Stimulated activated CD4-positive, alpha-beta T cell treated with anti-CD3 and anti-CD28 coated beads, Interleukin-15, amount 100 ng/mL, for 1 hour (primary cell): ENCODE measurements at places on chromosomes 3 and 15.

DNA sequence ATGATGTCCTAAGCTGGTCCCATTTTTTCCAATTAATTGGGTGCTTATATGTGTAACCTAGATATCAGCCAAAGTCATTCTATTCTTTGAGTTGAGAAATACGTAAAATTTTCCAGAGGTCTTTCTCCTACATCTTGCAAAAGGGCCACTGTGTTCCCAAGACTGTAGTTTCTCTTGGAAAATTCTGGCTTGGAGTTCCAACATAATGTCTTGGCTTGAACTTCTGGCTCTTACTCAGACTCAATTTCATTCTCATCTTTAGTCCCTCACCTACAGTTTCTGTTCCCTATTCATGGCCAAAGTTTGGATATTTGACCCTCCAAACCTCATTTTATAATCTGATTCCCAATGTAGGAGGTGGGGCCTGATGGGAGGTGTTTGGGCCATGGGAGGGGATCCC is 201.4 kb upstream of the ARHGEF26 start:
- no peak for DNase-seq

GRCh38 chr3:23385327-23385726 is 182.2 kb downstream of the UBE2E2 start:
- DNase-seq, result no peak

- DNase-seq, result no peak
Measured at GRCh38 chr3:193789455-193789854, 196.4 kb downstream of the OPA1 start.

- no peak for DNase-seq
Measured at GRCh38 chr15:67093504-67093862, 28.1 kb downstream of the SMAD3 start.

- no peak for DNase-seq
Measured at GRCh38 chr3:13559764-13560525, 11.0 kb downstream of the FBLN2 start.

DNA sequence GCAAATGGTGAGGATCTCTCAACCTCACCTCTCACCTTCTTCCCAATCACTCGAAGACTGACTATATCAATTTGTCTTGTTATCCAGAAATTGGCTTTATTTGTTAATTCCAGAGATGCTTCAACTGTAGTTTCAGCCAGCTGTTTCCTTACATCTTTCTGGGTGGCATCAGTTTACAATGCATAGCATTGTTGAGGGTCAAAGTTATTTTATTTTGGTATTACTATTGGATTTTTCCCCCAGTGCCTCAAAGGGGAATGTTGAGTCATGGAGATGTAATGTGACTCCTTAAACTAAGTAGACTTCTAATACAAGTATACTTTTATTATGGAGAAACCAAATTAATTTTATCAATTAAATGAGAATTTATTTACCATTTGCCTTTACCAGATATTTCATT is 351.6 kb downstream of the TIGIT start:
- no peak for DNase-seq

DNA sequence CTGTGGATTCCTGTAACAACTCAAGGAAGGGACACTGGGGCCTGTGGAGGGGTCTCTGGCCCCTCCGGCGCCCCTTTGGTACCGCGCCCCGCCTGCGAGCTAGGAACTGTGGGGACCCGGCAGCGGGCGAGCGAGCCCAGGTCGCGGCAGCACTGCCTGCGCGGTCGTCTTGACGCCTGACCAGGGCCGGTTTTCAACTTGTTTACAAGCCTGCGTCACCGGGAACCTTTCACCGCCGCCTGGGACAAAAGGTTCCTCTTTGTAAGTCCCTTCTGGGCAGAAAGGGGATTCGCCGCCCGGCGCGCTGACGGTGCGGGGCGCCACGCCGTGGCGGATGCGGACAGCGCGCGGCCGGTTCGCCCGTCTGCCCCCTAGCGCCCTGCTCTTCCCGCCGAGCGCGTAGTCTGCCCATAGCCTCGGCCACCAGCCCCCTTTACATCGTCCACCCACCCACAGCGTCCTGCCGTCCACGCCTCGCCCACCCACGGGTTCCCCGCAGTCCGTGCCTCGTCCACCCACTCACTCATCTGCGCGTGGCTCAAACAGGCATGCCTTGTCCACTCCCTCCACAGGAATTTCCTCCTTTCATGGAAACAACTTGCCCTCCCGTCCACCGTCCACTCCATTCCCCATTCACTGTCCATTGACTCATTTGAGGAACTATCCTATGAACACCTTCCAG is 5.5 kb upstream of the CFAP100 start:
- DNase-seq, result no peak

DNA sequence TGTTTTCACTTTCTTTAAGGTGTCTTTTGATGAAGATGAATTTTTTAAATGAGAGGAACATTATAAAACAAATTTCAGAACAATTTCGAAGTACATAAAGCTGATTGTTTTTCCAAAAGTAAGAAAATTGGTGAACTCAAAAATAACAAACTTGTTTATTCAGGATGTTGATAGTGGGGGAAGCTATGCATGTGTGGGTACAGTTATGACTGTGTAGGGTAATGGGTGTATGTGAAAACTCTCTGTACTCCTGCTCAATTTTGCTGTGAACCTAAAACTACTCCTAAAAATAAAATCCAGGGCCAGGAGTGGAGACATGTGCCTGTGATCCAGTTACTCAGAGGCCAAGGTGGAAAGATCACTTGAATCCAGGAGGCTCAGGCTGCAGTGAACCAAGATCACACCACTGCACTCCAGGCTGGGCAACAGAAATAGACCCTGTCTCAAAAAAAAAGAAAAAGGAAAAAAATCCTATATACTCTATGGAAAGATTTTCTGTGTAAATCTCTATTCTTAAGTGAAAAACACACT is 37.2 kb downstream of the PIK3CB start:
- DNase-seq, result no peak

DNA sequence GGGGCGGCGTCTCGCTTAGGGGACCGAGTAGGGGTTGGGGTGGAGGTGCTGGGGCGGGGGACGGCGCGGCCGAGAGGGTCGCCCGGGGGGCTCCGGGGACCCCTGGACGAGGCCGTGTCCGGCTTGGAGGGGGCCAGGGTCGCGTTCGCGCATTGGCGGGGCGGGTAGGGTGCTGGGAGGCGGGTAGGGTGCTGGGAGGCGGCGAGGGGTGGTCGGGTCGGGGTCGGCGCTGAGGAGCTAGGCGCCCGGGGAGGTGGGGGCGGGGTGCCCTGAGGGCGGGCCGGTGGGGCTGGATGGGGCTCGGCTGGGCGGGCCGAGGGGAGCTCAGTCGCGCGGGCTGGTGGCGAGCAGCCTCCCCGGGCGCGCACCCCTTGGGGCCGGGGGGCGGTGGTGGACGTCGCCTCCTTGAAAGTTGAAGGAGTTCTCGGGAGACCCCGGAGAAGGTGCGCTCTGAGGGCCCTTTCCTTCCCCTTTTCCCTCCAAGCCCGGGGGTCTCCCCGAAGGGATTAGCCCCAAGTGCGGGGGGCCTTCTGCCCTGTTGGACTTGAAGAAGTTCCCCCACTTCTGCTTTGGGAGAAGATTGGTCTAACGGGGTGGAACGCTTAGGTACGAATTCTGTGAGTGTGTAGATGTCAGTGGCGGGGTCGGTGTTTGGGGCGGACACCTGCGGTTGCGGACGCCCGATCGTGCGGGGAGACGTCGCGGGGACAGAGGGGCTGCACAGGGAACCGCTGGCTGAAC is 543 bp downstream of the MEF2A start:
- no peak for DNase-seq

DNA sequence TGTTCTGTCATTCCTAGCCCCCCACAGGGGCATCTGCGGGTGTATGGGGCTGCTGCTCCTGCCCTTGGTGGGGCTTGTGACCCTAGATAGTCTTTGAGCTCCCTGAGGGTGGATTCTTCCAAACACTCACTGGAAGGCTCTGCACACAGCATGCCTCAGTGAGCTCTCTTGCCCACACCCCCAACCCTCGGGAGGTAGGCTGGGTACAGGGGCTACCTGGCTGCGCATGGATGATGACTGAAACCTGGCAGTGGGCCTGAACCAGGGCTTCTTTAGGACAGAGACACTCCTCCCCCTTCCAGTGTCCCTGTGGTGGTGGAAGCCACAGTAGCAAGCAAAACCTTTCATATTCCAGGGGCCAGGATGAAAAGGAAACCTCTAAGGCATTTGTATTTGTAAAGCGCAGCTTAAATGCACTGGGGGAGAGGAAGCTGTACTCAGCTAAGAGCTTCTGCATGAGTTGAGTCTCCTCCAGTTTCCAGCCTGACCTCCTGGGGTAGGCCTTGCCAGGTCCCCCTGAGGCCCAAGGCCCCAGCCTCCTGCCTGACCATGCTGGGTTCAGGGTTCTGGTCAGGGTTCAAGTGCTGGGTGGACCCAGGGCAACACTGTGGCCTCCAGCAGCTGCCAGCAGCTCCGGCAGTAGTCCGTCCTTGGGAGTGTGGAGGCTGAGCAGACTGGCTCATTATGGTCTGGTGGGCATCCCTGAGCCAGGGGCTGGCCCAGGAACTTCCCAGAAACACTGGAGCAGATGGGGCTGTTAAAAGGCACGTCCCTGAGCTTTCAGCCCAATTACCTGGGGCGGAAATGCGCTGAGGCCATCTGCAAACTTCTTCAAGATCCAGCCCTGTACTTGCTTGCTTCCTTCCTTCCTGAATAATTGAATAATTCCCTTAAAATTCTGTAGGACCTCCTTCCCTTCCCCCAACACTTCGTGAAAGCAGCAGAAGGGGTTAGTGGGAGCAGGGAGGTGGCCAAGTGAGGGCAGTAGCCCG is 89.7 kb downstream of the HMG20A start:
- DNase-seq, result no peak

GRCh38 chr3:130378677-130379191 is 33.3 kb downstream of the COL6A5 start:
- DNase-seq, result no peak

- no peak for DNase-seq
Measured at GRCh38 chr3:124401843-124402242, 328.4 kb upstream of the UMPS start.

DNA sequence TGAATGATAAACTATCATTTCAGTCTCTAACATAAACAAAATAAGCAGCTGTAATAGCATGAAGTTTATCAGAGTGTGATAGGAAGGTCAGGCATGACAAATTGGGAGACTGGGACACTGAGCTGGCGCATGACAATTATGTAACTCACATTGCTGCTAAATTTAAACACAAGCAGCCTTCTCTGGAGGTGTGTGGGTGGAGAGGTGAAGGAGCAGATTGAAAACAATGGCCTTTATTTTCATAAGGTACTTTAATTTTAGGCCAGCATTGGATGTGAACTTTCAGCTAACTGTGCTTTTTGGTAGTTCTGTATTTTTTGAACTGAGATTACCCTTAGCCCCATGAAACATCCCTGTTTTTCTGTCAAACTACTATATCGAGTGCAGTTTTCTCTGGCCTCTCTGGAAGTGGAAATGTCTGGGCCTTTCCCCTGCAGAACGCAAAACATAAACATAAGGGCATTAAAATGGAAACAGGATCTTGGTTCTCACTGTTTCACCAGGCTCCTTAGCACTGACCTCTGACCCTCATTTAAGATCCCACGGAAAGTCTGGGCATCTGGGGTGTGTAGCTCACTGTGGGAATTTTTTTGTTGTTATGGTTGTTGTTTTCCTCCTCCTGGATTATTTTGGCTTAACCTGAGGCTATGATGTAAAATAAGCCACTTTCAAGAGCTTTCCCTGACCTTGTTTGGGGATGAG is 160.1 kb upstream of the DPH6 start:
- DNase-seq, result no peak

DNA sequence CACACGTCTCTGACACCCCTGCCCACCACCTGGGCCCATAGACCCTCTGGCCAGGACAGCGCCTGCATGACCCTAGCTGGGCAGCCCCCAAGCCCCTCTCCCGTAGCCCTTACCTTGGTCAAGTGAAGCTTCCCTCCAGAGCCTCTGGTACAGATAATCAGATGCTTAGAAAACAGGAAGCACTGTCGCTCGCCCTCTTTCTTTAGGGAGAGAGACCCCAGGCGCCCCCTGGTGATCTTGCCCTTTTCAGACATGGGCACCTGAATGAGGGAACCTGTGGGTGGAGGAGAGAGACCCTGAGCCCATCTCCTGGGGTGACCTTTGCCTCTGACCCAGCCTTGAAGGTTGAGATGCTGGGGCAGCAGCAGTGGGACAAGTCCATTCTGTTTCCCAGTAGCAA is 65.4 kb downstream of the RASGRF1 start:
- no peak for DNase-seq

GRCh38 chr3:149581248-149581647 is 76.6 kb downstream of the WWTR1 start:
- no peak for DNase-seq

DNA sequence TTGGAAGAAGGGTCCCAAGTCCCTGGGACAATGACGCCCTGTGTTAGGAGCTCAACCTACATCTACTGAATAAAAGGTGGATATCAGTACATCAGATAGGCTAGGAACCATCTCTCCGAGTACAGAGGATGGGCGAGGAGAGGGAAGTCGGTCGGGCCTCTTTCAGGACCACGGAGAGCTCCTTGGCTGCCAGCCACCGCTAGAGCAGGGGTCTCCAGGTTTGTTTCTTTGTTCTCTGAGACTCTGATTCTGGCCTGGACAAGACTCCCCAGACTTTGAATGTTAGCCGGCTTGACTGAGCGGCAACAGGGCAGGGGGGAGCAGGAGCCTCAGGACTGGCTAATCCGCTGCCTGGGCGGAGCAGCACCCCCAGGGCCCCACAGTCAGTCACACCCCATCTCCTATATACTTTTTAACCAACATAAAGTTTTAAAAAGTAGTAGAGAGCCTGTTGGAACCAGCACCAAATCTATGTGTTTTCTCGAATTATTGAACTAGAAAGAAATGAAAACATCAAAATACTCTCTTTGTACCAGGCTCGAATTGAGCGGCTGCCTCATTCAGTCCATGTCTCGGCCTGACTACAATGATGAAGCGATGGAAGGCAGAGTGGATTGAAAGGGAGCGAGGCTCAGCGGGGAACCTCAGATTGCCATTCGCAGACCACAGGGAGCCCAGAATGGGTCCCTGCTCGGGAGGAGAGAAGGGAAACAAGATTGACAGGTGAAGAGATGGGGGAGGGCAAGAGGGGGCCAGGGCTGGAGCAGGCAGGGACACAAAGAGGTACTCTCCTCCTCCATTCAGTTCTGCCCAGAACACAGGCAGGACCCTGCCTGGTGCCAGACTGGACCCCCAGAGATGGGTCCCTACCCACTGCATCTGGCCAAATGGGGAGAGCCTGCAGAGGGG is 131.6 kb downstream of the TPRA1 start:
- no peak for DNase-seq

DNA sequence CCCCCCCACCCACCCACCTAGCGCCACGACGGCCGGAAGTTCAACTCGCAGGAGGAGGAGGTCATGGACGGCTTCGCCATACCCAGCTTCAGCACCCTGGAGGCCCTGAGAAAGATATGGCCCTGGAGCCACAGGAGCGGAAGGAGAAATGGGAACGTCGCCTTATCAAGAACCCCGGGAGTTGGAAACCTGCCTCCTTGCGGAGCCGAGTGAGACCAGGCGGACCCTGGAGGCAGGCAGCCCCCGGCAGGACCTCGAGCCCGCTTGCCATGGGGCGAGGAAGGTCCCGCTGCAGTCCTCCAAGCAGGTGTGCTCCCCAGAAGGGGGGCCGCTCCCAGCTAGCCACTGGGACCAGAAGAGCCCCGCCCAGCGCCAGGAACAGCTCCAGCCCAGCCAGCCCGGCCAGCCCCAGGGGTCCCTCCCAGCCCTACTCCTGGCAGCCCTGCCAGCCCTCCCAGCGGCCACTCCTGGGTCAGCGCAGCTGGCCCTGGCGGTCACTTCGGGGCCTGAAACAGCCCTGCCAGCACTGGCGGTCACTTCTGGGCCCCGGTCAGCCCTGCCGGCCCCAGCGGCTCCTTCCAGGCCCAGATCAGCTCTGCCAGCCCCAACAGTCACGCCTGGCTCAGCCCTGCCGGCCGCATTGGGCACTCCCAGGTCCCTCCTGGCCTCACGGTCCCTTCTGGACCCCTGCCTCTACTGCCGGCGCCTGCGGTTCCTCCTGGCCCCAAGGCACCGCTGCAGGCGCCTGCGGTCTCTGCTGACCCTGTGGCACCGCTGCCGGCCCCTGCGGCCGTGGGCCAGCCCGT is 10.3 kb upstream of the ROPN1B start:
- no peak for DNase-seq
